ENCODE measurements at places on chromosomes 6 and 20.
A peak's percentile ranks its signal among the peaks of the same experiment; 100 is the strongest.

DNA sequence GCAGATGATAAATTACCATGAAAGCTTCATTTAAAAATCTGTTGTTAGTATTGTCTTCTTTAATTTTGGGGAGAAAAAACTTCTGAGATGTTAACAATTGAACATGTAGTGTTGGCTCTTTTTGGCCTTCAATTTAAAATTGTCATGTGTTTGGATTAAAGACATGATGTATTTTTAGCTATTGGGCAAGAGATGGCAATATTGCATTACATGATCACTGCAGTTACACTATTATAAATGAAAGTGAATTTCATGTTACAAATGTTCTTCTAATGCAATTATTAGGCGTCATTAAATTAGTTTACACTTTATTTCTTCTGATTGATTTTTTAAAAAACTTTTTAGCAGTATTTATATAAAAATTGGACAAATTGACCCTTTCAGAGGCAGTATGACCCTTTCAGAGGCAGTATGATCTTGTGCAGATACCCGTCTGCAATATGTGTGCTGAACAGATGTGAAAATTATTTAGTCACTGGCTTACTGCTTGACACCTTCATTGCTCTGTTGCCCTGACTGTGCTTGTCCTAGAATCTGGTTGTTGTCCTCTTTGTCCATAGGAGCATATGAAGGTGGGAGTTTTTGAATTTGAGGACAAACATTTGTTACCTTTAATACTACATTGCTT, 25.8 kb downstream of the CDKAL1 start:
- DNase-seq = no peak

DNA sequence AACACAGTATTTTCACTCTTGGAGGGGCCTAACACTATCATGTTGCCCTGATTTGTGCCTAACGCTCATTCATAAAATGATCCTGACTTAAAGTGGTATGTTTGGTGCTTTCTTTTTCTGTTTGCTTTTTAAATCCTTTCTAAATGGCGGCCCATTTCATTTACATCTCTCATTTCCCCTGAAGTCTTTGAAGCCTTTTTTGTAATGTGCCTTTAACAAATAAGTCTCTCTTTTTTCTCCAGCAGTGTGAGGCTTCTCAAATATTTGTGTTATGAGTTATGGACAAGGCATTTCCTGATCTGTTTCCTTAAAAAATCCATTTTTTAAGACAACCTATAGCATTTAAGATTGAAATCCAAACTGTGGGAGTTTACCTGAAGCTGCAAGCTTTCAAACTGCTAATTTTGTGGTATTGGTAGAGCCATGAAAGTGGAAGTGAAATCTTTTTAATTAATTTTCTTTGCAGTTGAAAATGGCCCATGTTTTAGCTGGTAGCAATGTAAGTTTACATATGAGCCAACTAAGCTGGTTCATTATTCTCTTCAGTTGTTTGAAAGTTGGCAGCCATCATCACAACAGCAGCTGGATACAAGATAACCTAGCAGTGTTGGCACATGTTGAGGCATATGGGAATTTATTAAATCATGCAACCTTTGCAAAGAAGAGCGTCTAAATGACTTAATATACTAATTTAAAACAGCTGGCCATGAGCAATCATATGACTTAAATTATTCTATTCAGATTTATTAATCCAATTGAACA, 469.7 kb downstream of the CDKAL1 start:
- no peak for DNase-seq

DNA sequence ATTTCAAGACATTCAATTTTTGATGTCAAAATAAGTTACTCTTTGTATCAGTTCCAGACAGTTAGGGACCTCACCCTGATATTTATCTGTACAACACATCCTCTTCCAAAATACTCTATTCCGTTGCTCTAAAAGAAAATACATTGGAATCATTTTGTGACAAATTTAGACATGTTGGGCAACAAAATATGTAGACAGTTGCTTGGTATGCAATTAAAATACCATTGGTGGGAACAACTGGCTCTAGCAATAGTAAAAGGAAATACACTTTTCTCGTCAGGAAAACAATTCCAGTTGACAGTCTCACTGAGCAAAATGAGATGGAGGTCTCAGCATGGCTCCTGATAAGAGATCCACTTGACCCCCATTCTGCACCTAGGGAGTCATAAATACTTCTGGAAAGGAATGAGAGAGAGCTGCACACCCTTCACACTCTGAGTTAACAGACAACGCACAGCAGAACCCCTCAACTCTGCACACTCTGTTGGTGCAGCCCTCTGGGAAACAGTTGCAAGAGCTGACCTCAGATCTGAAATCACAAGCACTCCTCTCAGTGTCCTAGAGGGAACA, 171.3 kb upstream of the NT5E start:
- DNase-seq = no peak

- no peak for DNase-seq
Observed at GRCh38 chr6:98929498-98930060, 18.2 kb downstream of the FBXL4 start.

- no peak for DNase-seq
Observed at GRCh38 chr6:12875051-12875450, 158.5 kb downstream of the PHACTR1 start.

DNA sequence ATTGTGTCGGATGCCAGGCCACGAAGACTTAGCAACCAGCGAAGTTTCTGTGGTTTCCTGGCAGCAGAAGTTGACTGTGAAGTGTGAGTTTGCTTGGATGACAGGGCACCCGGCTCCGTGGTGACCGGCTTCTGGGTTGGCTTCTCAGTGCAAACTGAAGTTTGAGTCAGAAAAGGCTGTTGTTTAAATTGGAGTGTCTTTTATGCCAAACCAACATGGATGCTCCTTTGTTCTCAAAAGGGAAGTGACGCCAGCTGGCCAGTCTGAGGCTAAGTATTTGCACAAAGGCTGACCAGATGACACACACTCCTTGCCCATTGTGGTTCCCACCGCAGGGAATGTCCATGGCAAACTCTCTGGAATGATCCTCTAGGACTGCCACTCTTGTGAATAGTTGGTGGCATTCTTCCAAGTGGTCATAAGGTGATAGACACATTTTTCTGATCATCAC, 164.8 kb upstream of the QKI start:
- DNase-seq = no peak

- no peak for DNase-seq
Observed at GRCh38 chr6:122246906-122247658, 152.4 kb upstream of the HSF2 start.

GRCh38 chr20:59809630-59810448, 123.6 kb downstream of the SYCP2 start:
- no peak for DNase-seq

GRCh38 chr6:79435746-79436145, 101.5 kb downstream of the LCA5 start:
- no peak for DNase-seq

DNA sequence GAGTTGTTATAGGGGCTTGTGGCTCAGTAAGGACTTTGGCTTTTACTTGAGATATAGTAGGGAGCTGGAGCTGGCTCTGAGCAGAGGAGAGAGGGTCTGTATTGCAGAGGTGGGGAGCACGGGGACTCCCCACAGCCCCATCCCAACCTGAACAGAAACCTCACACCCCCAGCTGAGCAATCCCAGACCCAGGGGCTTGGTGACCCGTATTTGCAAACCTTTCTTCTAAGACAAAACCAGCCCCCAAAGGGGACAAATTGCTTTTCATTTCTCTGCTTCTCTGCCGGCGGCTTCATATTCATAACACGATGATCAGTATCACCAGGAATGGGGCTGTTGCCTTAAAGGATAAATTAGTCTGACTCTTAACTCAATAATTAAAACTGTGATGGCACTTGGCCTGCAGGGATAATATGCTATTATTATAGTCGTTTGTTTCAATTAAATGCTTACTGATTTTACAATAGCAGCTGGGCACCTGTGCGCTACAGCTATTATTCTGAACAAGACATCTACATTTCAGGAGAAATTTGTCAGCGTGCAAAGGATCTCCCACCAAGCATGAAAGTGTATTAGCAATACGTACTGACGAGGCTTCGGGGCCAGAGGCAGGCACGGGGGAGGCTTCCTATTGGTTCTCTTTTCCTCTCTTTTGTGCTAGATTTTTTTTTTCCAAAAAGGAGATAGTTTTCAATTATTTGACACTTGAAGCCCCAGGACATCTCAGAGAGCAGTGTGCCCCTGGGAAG, 118.1 kb downstream of the TOX2 start:
- DNase-seq = no peak

DNA sequence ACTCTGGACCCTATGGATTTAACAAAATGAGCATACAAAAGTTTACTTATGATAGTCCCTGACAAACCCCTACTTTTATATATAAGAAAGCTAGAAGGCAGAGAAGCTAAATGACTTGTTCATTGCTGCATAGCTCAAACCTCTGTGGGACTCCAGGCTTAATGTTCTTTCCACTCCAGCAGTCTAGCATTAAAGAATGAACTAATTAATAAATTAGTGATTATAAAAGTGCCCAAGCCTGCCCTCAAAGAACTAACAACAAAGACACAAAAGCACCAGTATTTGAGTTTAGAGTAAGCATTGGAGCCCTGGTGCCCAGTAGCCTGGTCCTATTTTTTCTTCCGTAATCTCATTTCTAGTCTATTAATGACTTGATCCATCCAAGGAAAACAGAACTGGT, 59.9 kb downstream of the LAMA4 start:
- DNase-seq = no peak

DNA sequence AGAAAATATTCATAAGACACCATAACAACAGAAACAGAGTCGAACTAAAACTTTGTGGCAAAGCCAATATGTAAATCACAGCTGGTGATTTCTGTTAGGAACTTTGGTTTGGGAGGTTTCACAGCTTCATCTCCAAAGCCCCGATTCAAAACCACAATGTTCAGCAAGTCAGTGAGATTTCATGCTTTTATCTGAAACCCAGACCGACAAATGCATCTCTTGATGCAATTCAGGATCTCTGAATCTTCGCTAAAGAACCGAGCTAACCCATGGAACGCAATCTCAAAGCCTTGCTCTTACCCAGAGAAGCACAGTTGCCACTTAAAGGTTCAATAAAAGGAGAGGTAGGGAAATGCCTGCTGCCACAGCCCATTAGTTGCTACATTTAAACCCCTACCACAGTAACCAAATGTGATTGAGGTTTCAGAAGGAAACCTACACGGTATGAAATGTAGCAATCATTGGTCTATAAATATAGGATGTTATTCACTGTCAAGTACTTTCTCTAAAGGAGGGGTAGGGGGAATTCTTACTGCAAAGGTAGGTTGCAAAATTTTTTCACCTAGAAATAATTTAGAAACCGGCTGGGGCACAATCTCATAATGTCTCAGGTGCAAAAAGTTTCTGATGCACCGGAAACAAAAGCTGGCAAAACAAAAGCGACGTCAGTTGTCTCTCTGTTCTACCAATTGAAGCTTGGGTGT, 381.0 kb upstream of the ARID1B start:
- peak; percentile 51 for DNase-seq

DNA sequence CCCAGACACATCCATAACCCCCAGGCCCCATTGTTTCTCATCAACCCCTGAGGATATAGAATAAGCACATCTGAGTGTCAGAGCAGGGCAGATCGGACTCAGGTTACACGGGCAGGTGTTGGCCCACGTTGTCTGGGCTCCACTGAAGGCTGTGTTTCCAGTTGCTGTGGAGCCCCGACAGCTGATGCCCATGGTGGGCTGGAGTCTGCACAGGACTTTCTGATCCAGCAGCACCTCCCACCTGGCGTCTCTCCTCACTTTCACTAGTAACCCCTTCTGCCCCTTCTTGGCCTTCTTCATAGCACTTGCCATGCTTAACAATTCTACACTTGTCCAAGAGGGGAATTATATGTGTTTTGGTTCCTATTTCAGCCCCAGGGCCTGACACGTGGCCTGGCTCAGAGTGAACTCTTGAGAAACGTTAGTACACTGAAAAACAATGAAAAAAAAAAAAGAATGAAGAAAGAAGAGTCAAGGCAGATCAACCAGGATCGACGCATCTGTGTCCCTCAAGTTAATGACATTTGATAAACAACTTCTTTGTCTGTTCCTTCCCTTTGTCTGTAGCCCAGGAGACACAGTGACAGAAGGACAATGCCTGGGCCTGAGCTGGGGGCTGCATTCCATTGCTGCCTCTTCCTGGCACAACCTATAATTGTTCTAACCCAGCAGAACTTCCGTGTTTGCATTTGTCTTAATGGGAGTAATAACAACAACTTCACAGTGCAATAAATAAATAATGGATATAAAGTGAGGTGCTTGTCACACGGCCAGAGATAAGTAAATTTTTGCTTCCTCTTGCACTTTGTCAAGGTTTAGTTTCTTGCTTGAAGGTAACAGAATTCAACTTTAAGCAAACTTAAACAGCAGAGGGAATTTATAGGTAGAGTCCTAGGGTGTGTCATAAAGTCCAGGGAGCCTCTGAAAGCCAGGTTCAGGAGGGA, 224.2 kb upstream of the SSTR4 start:
- no peak for DNase-seq

GRCh38 chr6:8705435-8706020, 270.2 kb upstream of the SLC35B3 start:
- no peak for DNase-seq

GRCh38 chr20:3459881-3460307, 10.9 kb upstream of the ATRN start:
- DNase-seq = no peak

- DNase-seq = peak; percentile 42
Observed at GRCh38 chr6:107786709-107787588, 37.2 kb downstream of the SCML4 start.

DNA sequence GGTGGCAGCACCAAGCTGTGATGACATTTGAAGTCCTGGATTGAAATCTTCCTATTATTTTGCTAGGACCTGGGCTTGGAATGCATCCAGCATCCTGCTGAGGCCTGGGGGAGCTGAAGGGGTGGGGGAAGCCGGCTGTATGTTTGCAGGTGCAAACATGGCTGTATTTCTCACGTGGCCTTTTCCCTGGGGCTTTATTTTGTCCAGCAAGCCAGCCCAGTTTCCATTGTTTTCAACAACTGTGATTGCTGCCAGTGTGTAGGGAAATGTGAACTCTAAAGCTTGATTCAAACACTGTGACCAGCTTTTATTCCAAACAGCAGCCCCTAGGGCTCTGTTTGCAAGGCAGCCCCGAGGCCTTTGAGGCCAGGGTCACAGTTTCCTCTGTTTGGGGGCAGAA, 683.0 kb downstream of the DHX35 start:
- DNase-seq = no peak

GRCh38 chr6:57074383-57074782, 15.6 kb upstream of the ZNF451 start:
- DNase-seq = no peak

Measured in CD4-positive, alpha-beta T cell treated with Interleukin-1 beta for 1 hour (primary cell).